ENCODE measurements at places on chromosomes 11 and 22.

- peak; percentile 66 for DNase-seq
Observed at GRCh38 chr11:64675450-64676260, 47.3 kb downstream of the NRXN2 start.

DNA sequence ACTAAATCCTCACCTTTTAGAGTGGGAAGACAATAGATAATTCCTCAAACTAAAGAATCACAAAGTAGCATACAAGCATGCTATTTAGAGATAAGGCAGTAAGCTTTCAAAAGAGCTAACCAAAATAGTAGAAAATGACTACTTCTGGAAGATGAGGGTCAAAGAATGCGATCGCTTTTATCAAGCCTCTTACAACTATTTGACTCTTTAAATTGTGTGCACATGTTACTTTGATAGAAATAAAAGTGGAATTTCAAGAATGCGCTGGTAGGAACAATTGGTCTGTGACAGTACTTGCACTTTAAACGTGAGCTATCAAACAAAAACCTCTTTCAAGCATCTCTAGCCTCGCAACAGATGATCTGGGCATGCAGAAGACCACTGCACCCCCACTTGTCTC is 97.3 kb downstream of the COMMD9 start:
- no peak for DNase-seq

DNA sequence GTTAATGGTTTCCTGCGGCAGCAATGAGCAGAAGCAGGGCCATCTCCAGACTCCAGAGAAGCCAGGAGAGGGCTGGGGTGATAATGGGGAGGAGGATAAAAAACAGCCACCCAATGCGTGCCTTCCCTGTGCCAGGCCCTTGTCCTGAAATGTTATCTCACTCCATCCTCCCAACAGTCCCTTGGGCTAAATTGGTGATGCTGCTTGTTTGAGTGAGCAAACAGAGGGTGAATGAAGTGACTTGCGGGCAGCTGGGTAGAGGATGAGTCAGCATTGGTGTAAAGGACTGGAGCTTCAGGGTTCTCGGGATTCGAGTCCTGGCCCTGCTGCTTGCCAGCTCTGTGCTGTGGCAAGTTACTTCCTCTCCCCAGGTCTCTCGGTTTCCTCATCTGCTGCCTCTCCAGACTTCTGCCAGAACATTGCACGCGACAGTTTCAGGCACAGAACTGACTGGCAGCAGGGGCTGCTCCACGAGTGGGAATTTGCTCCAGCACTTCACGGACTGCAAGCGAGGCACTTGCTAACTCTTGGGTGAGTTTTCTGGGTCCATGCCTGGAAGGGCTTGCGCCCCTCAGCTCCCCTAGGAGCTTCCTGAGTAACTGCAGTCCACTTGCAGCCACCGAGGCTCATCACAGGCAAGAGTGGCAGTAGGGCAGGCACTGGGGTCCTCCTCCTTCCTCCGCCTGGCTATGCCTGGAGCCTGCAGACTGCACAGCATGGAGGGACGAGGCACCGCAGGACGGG is at the start of gene P2RY6:
P2RY6 (plus strand) TSS at position 403 of the 744 bp plus-strand sequence. CDS start 24,181 bp downstream, outside the sequence.
- no peak for DNase-seq

GRCh38 chr22:37609240-37610152 is 862 bp downstream of the GGA1 start:
- no peak for DNase-seq

- DNase-seq: no peak
Observed at GRCh38 chr11:63444160-63444559, 46.8 kb downstream of the PLAAT5 start.

- no peak for DNase-seq
Observed at GRCh38 chr22:50245214-50246072, 620 bp upstream of the TUBGCP6 start.

- DNase-seq: peak; percentile 45
Observed at GRCh38 chr11:79437278-79437980, 3.4 kb downstream of the TENM4 start.
